ENCODE measurements at places on chromosomes 5 and 9. TPM values are rescaled to one million over a fixed set of nuclear protein-coding genes. Genes with fewer than 3 reads are reported as not detected.

The SLC25A2 gene
- total RNA-seq = not detected

The EFNA5 gene
- 27.9 TPM for total RNA-seq

The DOCK2 gene
- total RNA-seq = 21.6 TPM

The SUSD3 gene
- 5.0 TPM for total RNA-seq

The CAMK4 gene
- 5.0 TPM for total RNA-seq

The GARIN3 gene
- not detected for total RNA-seq

The SYK gene
- 42.9 TPM for total RNA-seq

The PKD2L2 gene
- total RNA-seq = not detected

The FYB1 gene
- 24.7 TPM for total RNA-seq

The AIF1L gene
- 7.0 TPM for total RNA-seq

The RNF44 gene
- total RNA-seq = 74.9 TPM

The ANGPTL2 gene
- 55.2 TPM for total RNA-seq

The PLAC8L1 gene
- not detected for total RNA-seq

The RNF183 gene
- 5.3 TPM for total RNA-seq

GRCh38 chr5:159902444-159903121 is 13.7 kb upstream of the ADRA1B start:
- DNase-seq = no peak

DNA sequence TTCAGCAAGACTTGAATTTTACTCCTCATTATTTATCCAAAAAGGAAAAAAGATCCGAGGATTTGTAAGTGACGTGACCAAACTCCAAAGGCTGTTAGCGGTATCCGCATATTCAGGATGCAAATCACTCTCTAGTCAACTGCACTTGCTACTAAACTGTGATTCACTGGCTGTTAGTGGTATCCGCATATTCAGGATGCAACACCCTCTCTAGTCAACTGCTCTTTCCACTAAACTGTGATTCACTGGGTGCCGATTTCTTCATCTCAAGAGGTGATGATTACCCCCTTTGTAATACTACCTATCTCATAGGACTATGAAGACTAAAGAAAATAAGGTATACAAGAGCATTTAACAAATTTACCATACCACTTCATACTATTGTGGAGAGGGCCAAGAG is 5.7 kb downstream of the MAPKAP1 start:
- DNase-seq = no peak

DNA sequence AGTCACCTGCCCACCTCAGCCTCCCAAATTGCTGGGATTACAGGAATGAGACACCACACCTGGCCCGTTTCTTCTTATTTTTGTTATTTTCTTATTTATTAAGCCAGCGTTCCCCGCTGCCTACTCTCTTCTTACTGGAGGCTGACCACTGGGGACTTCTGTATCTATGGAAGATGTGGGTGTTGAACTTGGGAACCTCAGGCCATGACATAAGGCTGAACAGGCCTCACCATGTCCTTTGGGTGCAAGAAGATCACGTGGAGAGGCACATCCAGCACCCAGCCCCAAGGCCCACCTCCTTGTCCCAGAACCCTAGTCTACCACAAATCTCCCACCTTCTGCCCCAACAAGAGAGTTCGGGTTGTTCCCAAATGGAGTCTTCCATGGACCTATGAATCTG is 59.4 kb upstream of the NEK6 start:
- no peak for DNase-seq

DNA sequence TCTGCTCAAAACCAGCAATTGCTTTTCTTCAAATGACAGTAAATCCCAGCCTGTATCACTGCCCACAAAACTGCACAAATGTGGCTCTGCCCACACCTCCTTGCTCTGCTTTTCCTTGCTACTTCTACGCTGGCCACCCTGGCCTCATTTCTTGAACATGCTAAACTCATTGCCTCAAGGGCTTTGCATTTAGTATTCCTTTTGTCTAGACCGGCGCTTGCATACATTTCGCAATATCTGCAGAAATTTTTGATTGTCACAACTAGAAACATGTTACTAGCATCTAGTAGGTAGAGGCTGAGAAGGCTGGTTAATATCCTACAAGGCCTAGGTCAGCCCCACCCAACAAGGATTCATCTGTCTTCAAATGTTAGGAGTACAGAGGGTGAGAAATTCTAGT is 2357.8 kb downstream of the MAT2B start:
- DNase-seq = no peak

- DNase-seq = no peak
Observed at GRCh38 chr5:59921816-59922215, 28.3 kb upstream of the PDE4D start.

- DNase-seq = no peak
Observed at GRCh38 chr9:27129221-27129620, 20.2 kb downstream of the TEK start.

- no peak for DNase-seq
Observed at GRCh38 chr9:82891321-82891720, 171.6 kb downstream of the RASEF start.

GRCh38 chr5:18736051-18736398 is 1101.8 kb downstream of the TAF11L14 start:
- DNase-seq = no peak

GRCh38 chr5:34531751-34532360 is 124.3 kb upstream of the RAI14 start:
- no peak for DNase-seq

GRCh38 chr5:167730121-167730520 is 561.3 kb upstream of the WWC1 start:
- DNase-seq = no peak

- DNase-seq = no peak
Observed at GRCh38 chr5:136198453-136198852, 5.5 kb upstream of the SMIM32 start.

DNA sequence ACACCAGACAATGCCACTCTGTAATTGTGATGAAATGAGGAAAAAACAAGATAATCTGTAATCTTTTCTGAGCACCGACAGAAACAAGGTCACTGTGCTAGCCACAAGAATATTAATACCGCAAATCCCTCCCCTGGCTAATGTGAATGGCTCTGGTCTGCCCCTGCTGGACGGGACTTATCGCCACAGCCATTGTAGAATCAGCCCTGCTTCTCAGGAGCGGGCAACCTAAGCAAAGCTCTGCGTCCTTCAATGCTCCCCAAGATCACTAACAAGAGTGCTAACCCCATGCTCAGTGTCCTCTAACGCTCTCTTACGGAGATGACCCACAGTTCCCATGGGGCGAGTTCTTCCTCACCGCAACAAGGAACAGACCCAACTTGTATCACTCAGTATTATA is 42.7 kb downstream of the OR2V1 start:
- DNase-seq = no peak

- DNase-seq = no peak
Observed at GRCh38 chr5:144198386-144198785, 27.7 kb downstream of the KCTD16 start.

DNA sequence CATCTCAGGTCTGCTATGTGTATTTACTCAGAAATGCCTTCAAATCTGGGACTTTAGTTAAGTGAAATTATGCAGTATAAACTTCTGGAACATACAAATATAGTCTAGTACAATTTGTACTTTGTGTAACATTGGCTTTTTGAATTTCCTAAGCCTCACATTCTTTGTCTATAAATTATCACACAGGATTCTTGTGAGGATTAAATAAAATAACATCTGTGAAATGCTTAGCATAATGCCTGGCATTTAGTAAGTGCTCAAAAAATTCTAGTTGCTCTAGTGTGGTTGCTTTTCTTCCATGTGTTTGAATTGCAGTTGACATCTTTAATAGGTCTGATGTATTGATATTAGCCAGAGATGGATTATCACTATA is 2.6 kb downstream of the HMMR start:
- no peak for DNase-seq

DNA sequence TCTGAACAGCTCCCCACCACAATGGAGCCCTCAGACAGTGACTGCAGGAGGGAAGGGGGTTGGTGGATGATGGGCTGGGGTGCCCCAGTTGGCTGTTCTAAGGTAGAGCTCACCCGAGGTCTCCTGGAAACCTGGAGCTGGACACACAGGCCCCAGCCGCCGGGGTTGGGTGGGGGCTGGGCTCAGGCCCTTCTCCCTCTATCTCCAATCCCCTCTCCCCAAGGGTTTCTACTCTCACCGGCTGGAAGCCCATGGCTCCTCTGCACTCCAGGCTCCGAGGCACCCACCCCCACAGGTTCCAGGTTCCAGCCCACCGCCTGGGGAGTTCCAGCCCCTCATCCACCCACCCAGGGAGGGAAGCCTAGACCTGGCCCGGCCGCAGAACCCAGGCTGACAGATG is 766 bp downstream of the NR5A1 start:
- no peak for DNase-seq

DNA sequence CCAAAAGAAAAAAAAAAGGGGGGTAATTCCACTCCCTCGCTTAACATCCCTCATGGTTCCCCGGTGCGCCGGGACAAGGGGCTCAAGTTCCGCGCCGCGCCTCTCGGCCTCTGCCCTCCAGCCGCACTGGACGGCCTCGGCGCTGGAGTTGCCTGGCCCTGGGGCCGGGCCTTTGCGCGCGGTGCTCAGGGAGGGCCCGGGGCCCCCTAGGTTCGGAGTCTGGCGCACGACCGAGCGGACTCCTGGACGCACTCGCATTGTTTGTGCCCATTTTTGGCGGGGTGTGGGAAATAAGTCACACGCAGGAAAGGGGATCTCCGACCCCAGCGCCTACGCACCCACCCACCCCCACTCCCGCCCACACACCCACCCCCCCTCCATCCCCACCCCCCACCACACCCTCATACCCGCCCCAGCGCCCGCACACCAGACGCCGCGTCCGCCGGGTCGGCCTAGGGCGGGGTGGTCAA is 381 bp downstream of the MED22 start:
- no peak for DNase-seq

GRCh38 chr5:98510143-98510985 is 263.1 kb upstream of the RGMB start:
- no peak for DNase-seq

- no peak for DNase-seq
Observed at GRCh38 chr5:122723606-122724352, 51.1 kb upstream of the SNX2 start.

- no peak for DNase-seq
Observed at GRCh38 chr9:108720191-108720642, 135.6 kb downstream of the ACTL7B start.

GRCh38 chr9:123548741-123549545 is 192.9 kb downstream of the CRB2 start:
- no peak for DNase-seq

DNA sequence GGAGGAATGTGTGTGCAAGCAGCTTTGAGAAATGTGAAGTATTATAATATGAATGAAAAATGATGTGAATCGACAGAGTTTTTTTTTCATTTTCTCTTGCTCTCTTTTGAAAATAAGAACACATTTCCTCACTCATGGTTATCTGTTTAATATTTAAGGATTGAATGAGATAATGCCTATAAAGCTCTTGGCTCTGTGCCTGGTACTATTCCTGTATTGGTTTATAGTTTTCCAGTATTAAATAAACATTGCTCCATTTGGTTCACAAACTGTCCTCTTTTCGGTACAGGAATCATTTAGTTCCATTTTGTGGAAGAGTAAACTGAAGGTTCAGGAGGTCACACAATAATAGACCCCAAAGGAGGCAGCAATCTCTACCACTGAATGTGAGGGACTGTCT is 1185.5 kb upstream of the WWC1 start:
- no peak for DNase-seq

DNA sequence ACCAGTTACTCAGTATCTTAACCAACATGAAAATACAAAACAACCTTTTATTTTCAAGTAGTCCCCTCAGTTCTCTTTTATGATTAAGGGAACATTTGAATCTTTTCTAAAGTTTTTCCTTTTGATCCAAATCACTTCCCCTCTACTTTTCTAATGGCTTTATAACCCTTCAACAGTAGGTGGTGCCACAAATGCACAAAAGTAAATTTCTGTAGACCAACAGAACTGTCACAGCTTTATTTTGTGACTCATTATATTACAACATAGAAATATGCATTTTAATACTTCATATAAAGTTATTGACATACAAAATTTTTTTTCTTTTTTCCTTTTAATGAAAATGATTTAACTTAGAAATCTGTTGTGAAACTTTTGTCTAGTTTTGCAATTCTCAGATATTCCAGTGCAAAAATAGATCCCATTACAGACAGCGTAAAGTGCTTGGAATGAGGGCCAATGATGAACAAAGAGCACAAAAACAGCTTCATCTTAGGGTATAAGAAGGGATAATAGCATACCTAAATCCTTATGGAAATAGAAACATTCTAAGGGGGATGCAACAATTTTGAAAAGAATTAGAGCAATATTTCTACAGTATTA is 17.0 kb downstream of the NIPSNAP3B start:
- DNase-seq = no peak

DNA sequence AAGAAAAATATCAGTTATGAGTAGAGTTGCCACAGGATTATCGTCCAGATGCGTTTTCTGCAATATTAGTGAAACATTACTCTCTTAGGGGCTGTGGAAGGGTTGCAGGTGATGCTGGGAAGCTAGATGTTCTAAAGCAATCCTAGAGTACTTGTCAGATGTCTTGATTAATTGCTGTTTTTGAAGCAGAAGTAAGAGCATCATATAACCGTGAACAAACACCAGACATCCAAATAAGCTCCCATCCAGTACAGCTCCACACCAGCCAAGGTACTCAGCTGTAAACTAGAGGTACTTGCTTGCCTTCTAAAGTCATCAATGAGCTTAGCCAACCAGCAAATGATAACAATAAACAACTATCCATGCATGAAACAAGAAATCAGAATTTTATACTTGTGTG is 131.1 kb downstream of the ST8SIA4 start:
- no peak for DNase-seq

DNA sequence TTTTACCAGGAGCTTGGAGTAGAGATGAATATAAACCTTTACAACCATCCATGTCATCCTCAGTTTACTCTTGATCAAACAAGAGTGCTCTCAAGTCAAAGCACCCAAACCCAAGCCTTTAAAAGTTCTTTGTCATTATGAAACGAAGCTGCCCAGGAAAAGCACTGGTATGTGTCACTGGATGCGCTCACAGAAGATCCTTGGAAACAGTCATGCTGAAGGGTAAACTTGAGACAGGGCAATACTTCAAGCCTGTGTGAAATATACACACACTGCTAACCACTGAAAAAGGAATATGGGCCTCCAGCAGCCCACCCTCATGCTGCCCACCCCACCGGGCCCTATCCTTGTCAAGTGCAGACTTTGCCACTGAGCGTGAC is 84.5 kb downstream of the PRRT1B start:
- DNase-seq = no peak

GRCh38 chr9:125479846-125480615 is 218.4 kb downstream of the GAPVD1 start:
- no peak for DNase-seq

DNA sequence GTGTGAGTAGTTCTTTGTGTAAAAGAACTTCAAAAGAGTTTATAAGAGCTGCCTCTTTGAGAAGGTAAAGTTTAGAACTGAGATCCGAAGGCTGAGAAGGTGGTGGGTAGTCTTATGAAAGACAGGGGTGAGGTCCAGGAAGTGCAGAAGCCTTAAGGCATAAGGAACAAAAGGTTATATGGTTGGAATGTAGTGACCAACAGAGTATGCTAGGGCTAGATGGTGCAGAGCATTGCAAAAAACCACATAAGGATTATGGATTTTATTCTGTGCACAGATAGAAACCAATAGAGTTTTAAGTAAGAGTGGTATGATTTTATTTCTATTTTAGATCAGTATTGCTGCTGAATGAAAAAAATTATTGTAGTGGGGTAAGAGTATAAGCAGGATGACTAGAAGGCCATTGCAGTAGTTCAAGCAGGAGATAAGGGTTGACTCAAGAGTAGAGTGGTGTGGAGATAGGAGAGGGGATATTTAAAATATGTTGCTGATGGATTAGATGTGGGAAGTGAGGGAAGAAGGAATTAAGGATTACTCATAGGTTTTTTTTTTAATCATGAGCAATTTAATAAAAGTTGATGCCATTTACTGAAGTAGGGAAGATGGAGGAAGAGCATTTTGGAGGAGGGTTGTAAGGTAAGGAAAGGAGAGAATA is 3.7 kb downstream of the RECK start:
- DNase-seq = no peak

Measured in mucosa of gallbladder (tissue), 1 donor.